AG04449 (cell line): ENCODE measurements at places on chromosomes 7 and 10.

DNA sequence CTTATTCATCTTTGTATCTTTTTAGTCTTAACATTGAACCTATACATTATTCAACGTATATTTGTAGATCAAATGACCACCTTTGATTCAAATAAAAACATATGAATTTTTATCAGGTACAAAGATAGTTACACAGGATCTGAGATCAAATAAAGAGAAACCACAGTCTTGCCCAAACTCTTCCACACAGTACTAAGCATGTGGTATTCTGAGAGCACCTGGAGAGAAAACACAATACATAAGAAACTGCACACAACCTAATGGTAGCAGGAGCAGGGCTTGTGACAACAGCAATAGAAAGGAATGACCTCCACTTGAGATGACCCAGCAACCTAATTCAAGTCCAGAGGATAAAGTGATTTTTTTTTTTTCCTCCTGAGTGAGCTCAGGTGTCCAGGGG, 6.5 kb upstream of the WASL start:
- DNase-seq = no peak

DNA sequence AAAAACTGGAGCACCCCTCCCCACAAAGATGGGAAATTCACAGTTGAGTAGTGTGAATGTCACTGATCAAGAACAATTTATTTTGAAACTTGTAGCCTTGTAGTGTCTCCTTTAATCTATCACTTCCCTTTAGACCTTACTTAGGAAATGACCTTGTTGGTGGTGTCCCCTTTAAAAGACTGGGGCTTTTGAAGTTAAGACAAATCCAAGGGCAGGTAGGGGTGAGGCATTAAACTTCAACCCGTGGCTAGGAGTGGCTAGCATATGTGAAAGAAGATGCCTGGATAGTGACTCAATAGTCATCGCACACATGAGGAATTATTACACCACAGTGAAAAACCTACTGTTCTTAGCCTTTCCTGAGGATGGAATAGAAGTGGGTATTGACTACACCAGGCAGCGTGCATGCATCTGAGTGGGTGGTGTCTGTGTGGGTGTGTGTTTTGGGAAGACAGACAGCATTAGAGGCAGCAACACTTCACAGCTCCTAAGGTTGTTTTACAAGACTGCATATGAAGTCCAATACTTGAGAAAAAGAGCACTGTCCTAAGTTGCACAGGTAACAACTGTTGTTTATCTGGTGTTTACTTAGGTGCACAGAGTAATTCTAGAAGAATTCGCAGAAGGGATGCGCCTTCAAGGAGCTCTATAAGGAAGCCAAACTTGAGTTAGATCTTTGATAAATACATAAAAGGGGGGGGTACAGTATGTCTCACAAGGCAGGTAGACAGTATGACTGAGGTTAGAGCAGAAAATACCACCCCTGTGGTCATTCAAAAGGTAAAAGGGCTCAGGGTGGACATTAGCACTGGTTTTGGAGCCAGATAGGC, 32.9 kb downstream of the ABLIM1 start:
- DNase-seq = no peak

- no peak for DNase-seq
Measured at GRCh38 chr10:102431452-102432124, 786 bp downstream of the CUEDC2 start.

GRCh38 chr10:85667638-85668233, 698.9 kb downstream of the GRID1 start:
- no peak for DNase-seq
